Muscle of leg (tissue), 16 donors: ENCODE measurements at places on chromosomes 1 and 21. TPM values are rescaled to one million over a fixed set of nuclear protein-coding genes. Genes with fewer than 3 reads are reported as not detected.

The ADAM15 gene
- polyA plus RNA-seq: 76.6 TPM

The RWDD3 gene
- 29.9 TPM for polyA plus RNA-seq

The NUP210L gene
- polyA plus RNA-seq: 0.07 TPM

The PDC gene
- 0.12 TPM for polyA plus RNA-seq

The ATP5PO gene
- polyA plus RNA-seq: 308 TPM

The S100A7 gene
- polyA plus RNA-seq: not detected

The NGF gene
- polyA plus RNA-seq: 4.6 TPM

The SMIM1 gene
- polyA plus RNA-seq: 4.7 TPM

DNA sequence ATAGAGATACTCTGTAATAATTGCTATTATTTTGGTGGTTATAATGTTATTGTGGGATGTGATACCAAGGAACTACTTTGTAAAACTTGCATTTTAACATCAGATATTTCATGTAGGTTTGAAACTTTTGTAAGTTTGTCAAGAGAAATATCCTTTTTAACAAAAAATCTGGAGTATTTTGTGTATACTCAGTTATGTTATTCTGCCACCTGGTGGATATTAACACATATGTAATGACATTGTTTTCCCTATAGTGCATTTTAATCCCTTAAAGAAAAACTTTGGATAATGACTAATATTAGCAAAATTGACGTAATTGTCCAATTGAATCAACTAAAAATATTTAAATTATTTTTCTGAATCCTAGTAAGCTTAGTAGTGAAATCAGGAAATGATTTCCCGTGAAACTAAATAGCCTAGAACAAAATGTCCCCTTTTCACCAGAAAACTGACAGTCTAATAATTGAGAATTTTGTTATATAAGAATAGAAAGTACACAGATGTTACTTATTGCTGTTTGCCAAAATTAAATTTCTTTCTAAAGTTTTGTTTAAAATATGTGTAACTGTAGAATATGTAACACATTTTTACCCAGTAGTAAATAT is 39.6 kb downstream of the KCTD3 start:
- no peaks in the 10 kb centered on the region for H3K27me3 ChIP-seq
- H3K4me1 ChIP-seq: no peaks in the 10 kb centered on the region
- DNase-seq: no peak
- H3K27ac ChIP-seq: no peak overlapping the region

GRCh38 chr1:65476327-65476726 is 55.9 kb downstream of the LEPR start:
- H3K4me3 ChIP-seq: no peak overlapping the region
- H3K4me1 ChIP-seq: no peaks in the 10 kb centered on the region
- no peaks in the 10 kb centered on the region for H3K36me3 ChIP-seq
- no peak overlapping the region for H3K27ac ChIP-seq
- no peak for DNase-seq

DNA sequence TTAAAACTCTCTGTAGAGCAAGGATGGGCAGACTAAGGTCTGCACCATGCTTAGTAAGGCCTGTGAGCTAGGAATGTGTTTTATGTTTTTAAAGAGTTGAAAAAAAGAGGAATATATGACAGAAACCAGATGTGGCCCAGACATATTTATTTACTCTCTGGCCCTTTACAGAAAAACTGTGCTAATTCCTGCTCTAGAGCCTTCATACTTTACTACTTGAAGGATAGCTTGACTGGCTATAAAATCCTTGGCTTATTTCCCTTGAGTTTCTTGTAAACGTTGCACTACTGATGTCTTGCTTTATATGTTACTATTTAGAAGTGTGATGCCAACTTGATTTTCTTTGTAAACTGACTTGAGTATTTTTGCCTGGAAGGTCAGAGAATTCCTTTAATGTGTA is 33.5 kb downstream of the CTBS start:
- H3K4me1 ChIP-seq: no peaks in the 10 kb centered on the region
- H3K36me3 ChIP-seq: no peaks in the 10 kb centered on the region
- H3K27ac ChIP-seq: no peak overlapping the region

GRCh38 chr1:177069490-177069889 is 95.0 kb downstream of the ASTN1 start:
- no peak overlapping the region for H3K27ac ChIP-seq
- DNase-seq: peak; percentile 56
- no peaks in the 10 kb centered on the region for H3K4me1 ChIP-seq
- no peaks in the 10 kb centered on the region for H3K36me3 ChIP-seq
- no peak overlapping the region for H3K4me3 ChIP-seq

DNA sequence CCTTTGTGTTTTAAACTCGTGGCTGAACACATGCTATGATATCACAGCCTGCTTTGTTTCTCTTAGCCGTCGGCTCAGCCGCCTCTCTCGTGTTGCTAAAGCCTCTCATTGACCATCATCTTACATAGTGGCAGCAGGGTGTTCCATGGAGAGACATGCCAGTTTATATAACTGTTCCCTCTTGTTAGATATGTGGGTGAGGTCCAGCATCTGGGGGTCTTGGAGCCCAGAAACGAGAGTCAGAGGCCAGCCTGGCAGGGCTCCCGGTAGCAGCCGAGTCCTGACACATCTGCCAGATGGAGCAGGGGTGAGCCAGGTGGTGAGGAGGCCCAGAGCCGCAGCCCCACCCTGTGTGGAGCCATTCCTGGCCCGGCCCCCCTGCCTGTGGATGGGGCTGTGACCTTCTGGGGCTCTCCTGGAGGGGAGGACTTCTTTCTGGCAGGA is 11.9 kb downstream of the PODN start:
- peaks cover 14% of the 10 kb centered on the region for H3K4me1 ChIP-seq
- peaks cover 2% of the 10 kb centered on the region for H3K36me3 ChIP-seq
- H3K4me3 ChIP-seq: no peak overlapping the region
- peak; percentile 48 for DNase-seq

GRCh38 chr1:93595743-93596142 is 85.9 kb downstream of the BCAR3 start:
- H3K27ac ChIP-seq: peak overlapping the region; percentile 85
- no peak overlapping the region for H3K4me3 ChIP-seq
- peaks cover 6% of the 10 kb centered on the region for H3K36me3 ChIP-seq
- H3K27me3 ChIP-seq: no peaks in the 10 kb centered on the region
- peak; percentile 69 for DNase-seq

DNA sequence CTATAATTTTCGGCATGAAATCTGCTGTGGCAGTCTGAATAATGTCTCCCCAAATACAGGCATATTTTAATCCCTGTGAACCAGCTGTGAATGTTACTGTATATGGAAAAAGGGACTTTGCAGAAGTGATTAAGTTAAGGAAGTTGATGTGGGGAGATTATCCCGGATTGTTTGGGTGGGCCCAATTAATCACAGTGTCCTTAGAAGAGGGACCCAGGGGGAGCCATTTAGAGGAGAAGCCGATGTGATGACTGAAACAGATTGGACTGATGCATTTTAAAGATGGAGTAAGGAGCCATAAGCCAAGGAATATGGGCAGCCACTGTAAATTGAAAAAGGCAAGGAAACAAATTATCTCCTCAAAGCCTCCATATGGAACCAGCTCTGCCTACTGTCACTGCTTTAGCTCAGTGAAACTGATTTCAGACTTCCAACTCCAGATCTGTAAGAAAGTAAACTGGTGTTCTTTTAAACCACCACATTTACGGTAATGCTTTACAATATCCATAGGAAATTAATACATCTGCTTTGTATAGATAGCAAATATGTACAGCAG is 61.1 kb upstream of the GPR88 start:
- DNase-seq: no peak
- no peaks in the 10 kb centered on the region for H3K27me3 ChIP-seq
- H3K4me3 ChIP-seq: no peak overlapping the region
- H3K4me1 ChIP-seq: peaks cover 2% of the 10 kb centered on the region

DNA sequence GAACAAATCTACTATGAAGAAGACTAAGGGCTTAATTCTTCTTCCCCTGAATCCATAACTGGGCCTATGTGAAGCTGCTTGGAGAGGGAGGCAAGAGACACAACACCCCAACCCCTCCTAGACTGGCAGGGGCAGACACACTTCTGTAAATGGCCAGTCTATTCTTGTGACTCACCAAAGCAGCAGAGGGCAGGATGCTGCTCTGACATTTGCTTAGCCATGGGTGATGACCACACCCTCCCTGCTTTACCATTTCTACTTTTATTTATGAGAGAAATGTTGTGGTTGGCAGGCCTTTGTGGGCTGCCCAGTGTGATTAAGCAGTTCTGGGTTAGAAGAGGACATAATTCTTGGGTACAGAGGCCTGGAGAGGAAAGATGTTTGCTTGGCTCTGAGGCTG is 189.8 kb upstream of the DPYD start:
- H3K4me3 ChIP-seq: no peak overlapping the region
- H3K27ac ChIP-seq: no peak overlapping the region
- no peaks in the 10 kb centered on the region for H3K27me3 ChIP-seq
- H3K4me1 ChIP-seq: no peaks in the 10 kb centered on the region
- DNase-seq: no peak

DNA sequence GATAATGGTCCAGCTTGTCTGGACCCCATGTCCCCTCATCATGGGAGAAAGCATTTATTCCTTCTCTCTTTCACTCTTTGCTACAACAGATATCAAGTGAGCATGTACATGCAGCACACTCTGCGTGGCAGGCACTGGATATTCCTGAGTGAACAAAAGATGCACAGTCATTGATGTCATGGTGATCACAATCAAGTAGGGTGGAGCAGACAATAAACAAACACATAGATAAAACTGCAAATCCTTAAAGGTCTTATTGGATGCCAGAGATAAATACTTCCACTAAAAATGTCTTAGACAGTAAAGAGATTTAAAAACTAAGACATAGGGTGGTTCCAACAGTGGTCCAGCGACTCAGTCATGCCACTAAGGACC is 178.0 kb downstream of the ZC3H11B start:
- no peaks in the 10 kb centered on the region for H3K36me3 ChIP-seq
- H3K4me3 ChIP-seq: no peak overlapping the region
- no peak overlapping the region for H3K27ac ChIP-seq
- H3K4me1 ChIP-seq: peaks cover 8% of the 10 kb centered on the region
- DNase-seq: no peak

GRCh38 chr1:150875197-150876118 is 941 bp downstream of the ARNT start:
- H3K4me1 ChIP-seq: peaks cover 3% of the 10 kb centered on the region
- H3K27me3 ChIP-seq: no peaks in the 10 kb centered on the region
- peak overlapping the region; percentile 97 for H3K27ac ChIP-seq
- H3K4me3 ChIP-seq: peak overlapping the region; percentile 85
- peak; percentile 17 for DNase-seq

GRCh38 chr21:22120616-22121266 is 1122.5 kb downstream of the NCAM2 start:
- no peaks in the 10 kb centered on the region for H3K4me1 ChIP-seq
- no peaks in the 10 kb centered on the region for H3K36me3 ChIP-seq
- no peak overlapping the region for H3K27ac ChIP-seq
- DNase-seq: no peak
